Liver (tissue), 10 donors: ENCODE measurements at places on chromosomes 7 and 10. TPM values are rescaled to one million over a fixed set of nuclear protein-coding genes. Genes with fewer than 3 reads are reported as not detected.

GJD4 gene
- total RNA-seq, result not detected

GPR15LG gene
- total RNA-seq, result not detected

CYP2C19 gene
- total RNA-seq, result 121 TPM

DUSP5 gene
- total RNA-seq, result 8.9 TPM

SRGN gene
- total RNA-seq, result 32.2 TPM

DNA sequence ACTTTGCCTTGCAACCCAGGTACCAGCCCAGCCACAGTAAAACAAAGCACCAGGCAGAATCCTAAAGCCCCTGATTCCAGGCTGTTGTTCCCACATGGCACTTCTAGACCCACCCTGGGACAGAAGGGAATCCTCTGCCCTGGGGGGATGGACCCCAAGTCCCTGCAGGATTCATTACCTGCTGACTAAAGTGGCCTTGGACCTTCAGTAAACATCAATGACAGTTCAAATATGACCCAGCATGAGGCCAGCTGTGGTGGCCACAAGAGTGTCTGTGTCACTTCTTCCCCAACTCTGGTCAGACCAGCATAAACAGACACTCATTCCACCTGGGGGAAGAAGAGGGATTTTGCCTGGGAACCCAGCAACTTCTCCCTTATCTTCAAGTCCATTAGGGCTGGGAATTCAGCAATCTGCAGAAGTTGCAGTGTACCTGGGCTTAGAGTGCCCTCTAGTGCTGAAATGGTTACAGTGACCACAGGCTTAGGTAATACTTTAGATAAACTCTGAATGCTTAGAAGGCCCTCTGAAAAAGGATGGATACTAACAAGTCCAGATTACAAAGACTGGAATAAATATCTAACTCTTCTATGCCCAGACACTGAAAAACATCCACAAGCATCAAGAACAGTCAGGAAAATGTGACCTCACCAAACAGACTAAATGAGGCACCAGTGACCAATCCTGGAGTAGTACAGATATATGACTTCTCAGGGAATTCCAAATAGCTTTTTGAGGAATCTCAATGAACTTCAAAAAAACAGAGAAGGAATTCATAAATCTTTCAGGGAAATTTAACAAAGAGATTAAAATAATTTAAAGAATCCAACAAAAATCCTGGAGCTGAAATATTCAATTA, 108.5 kb upstream of the TMEM168 start:
- no peaks in the 10 kb centered on the region for H3K36me3 ChIP-seq
- H3K27ac ChIP-seq, result no peak overlapping the region
- DNase-seq, result no peak
- H3K4me3 ChIP-seq, result no peak overlapping the region
- H3K4me1 ChIP-seq, result no peaks in the 10 kb centered on the region

- no peaks in the 10 kb centered on the region for H3K36me3 ChIP-seq
- DNase-seq, result no peak
- peak overlapping the region; percentile 16 for H3K27ac ChIP-seq
- peak overlapping the region; percentile 73 for H3K4me3 ChIP-seq
These were observed 18.0 kb downstream of the MXI1 start for GRCh38 chr10:110225441-110225755.

DNA sequence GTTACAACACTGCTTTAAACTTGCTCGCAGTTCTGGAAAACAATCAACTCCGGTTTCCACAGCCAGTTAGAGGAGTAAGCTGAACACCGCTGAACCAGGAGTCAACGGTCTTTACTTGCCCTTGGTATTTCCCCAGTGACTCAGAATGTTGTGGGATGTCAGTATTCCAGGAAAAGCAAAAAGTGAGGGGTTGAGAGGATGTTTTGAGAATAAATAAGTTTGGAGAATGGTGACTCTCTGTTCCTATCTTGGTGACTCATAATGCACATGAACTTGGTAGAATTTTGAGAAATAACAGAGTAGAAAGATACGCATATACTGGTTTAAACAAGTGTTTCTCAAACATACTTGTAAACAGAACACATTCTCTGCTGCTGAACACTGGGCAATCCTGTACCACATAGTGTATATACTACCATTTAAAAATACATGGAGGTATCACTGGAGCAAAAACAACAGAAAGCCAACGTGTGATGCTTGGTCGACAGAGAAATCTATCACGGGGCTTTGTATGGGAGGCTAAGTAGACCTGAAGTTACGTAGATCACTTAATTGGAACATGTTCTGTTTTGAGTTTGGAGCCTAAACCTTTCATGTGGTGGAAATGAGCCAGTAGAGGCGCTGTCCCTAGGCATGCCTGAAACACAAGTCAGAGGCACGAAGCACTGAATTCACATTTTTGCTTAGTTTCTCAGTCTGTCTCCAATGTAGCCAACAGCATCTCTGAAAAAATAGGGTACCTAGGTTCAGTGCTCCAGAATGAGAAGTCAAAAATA, 534.3 kb downstream of the PARD3 start:
- no peaks in the 10 kb centered on the region for H3K27me3 ChIP-seq
- no peaks in the 10 kb centered on the region for H3K36me3 ChIP-seq
- peak overlapping the region; percentile 51 for H3K27ac ChIP-seq

- no peaks in the 10 kb centered on the region for H3K36me3 ChIP-seq
- no peak for DNase-seq
- H3K4me3 ChIP-seq, result no peak overlapping the region
- H3K4me1 ChIP-seq, result no peaks in the 10 kb centered on the region
- no peak overlapping the region for H3K27ac ChIP-seq
These were observed 151.5 kb upstream of the EEPD1 start for GRCh38 chr7:36001546-36001945.

DNA sequence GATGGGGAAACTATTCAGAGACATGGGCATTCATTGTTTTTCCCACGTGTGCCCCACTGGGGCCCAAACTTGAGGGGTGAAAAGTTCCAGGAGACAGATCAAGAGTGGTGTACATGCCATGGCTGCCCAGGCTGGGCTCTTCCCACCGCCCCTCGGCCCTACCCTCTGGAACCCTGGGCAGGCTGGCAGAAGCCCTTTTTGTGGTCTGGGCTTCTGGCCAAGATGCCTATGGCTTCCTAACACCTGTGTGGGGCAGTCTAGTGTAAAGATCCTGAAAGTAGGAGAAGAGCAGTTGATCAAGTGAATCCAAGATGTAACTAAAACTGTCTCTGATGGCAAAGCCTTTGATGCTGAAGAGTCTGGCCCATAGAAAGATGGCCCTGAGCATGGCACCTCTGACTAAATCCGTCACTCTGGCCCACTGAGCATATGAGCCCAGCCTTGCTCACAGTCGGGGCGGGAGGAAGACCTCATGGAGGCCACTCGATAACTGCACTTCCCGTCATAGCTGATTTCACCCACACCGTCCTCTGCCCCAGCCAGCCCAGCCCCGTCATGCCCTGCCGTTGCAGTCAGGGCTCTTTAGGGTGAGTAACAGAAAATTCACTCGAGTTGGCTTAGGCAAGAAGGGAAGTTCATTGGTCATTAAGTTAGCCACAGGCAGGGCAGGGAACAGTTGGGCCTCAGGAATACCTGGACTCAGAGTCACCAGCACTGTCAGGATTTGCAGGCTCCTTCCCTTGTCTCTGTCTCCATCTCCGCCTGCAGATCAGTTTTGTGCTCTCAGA, 37.9 kb upstream of the MTPAP start:
- DNase-seq, result no peak
- no peaks in the 10 kb centered on the region for H3K4me1 ChIP-seq
- no peak overlapping the region for H3K27ac ChIP-seq
- H3K27me3 ChIP-seq, result no peaks in the 10 kb centered on the region
- no peaks in the 10 kb centered on the region for H3K36me3 ChIP-seq

DNA sequence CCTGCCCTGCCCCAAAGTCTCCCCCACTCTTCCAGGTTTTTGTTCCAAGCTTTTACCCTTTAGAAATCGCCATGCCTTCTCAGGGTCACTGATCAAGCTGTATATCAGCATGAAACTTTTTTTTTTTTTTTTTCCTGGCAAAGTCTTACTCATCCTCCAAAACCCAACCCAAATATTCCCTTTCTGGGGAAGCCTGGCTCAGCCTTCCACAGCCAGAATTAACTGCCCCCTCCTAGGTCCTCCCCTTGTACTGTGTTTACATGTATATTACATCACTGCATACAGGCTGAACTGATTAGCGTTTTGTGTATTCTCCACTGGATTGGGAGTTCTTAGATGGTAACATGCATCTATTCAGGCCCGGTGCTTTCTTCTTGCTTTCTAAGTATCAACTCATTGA, 4.6 kb upstream of the NOBOX start:
- H3K27ac ChIP-seq, result no peak overlapping the region
- H3K4me3 ChIP-seq, result no peak overlapping the region
- no peaks in the 10 kb centered on the region for H3K27me3 ChIP-seq
- DNase-seq, result no peak

DNA sequence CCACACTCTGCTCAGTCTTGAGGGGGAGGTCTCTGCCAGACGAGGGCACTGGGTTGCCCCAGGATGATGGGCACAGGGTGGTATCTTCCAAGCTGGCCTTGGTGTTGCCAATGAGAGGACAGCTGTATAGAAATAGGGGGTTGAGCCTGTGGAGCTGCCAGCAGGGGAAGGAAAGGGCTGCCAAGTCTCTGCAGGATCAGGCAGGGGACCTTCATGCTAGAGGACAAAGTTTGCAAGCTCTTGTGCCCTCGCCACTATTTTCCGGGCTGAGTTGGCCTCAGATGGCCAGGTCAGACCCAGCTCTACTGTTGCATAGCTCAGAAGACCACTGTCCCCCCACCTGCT, 68.7 kb downstream of the ARHGAP22 start:
- H3K36me3 ChIP-seq, result no peaks in the 10 kb centered on the region
- DNase-seq, result no peak
- H3K4me3 ChIP-seq, result no peak overlapping the region
- H3K27ac ChIP-seq, result no peak overlapping the region

DNA sequence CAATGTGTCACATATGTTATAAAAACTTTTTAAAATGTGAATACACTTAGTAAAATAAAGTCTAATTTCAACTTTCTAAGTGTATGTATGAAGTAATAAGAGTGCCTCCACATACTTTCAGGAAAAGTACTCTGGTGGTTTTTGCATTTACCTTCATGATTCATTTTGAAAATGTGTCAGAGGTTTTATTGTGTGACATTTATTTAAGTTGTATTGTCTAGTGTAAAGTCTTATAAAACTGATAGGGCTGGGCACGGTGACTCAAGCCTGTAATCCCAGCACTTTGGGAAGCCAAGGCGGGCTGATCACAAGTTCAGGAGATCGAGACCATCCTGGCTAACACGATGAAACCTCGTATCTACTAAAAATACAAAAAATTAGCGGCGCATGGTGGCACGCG, 226.5 kb downstream of the ITGB1 start:
- no peak overlapping the region for H3K27ac ChIP-seq
- H3K27me3 ChIP-seq, result no peaks in the 10 kb centered on the region
- no peaks in the 10 kb centered on the region for H3K36me3 ChIP-seq

GRCh38 chr7:122767339-122767738, 64.6 kb upstream of the RNF148 start:
- no peak overlapping the region for H3K4me3 ChIP-seq
- H3K27me3 ChIP-seq, result no peaks in the 10 kb centered on the region
- DNase-seq, result no peak
- no peak overlapping the region for H3K27ac ChIP-seq
- no peaks in the 10 kb centered on the region for H3K4me1 ChIP-seq

- no peaks in the 10 kb centered on the region for H3K27me3 ChIP-seq
- H3K36me3 ChIP-seq, result no peaks in the 10 kb centered on the region
- H3K27ac ChIP-seq, result no peak overlapping the region
- DNase-seq, result no peak
These were observed 45.5 kb upstream of the CABCOCO1 start for GRCh38 chr10:61617180-61617579.

DNA sequence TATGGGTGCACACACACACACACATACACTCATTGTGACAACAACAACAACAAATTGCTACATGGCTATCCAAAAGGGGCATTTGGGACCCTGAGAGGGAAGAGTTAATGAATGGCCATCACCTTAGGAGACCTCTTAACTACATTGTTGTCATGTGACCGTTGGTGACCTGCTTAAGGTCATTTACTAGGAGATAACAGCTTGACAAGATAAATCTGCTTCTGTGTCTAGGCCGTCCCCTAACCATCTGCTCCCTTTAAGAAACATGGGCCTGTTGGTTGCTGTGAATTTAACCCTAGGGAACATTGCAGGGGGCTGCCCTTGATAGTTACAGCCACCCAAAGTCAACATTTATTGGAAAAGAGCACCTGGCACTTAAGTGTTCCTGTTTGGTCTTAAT, 29.7 kb downstream of the C1QL3 start:
- no peak overlapping the region for H3K4me3 ChIP-seq
- peaks cover 4% of the 10 kb centered on the region for H3K36me3 ChIP-seq
- DNase-seq, result no peak
- H3K27me3 ChIP-seq, result no peaks in the 10 kb centered on the region
- H3K27ac ChIP-seq, result no peak overlapping the region
- no peaks in the 10 kb centered on the region for H3K4me1 ChIP-seq

DNA sequence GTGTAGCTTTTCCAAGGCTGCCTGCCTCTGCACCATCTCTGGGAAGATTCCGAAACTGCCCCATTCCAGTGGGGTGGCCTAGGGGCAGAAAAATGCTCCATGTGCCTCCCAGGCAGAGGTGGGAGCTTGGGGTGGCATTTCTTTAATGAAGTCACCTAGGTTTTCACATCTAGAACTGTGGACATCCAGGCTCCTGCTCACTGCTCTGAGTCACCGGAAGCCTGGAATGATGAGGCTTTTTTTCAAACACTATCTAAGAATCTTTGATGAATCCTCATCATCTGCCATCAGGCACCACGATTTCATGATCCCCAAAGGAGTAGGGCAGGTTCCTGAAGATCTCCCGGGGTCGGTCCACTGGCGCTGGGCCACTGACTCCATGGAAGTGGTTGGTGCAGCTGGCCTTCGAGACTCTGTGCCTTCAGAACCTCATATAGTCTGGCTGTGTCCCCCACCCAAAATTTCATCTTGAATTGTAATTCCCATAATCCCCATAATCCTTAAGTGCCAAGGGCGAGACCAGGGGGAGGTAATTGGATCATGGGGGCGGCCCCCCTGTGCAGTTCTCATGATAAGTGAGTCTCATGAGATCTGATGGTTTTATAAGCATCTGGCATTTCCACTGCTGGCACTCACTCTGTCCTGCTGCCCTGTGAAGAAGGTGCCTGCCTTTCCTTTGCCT, 37.1 kb downstream of the MTURN start:
- H3K4me1 ChIP-seq, result no peaks in the 10 kb centered on the region
- H3K4me3 ChIP-seq, result no peak overlapping the region
- no peaks in the 10 kb centered on the region for H3K27me3 ChIP-seq
- H3K36me3 ChIP-seq, result no peaks in the 10 kb centered on the region

GRCh38 chr10:133201151-133201947, 28.7 kb upstream of the UTF1 start:
- no peaks in the 10 kb centered on the region for H3K27me3 ChIP-seq
- no peaks in the 10 kb centered on the region for H3K4me1 ChIP-seq
- H3K4me3 ChIP-seq, result no peak overlapping the region
- no peak overlapping the region for H3K27ac ChIP-seq
